IPS DF 19.7 (cell line): ENCODE measurements at places on chromosomes 2 and 18.

GRCh38 chr2:220506466-220506865, 879.0 kb downstream of the SLC4A3 start:
- DNase-seq = no peak

- DNase-seq = no peak
These were observed 128.0 kb downstream of the SPP2 start for GRCh38 chr2:234178330-234179030.

DNA sequence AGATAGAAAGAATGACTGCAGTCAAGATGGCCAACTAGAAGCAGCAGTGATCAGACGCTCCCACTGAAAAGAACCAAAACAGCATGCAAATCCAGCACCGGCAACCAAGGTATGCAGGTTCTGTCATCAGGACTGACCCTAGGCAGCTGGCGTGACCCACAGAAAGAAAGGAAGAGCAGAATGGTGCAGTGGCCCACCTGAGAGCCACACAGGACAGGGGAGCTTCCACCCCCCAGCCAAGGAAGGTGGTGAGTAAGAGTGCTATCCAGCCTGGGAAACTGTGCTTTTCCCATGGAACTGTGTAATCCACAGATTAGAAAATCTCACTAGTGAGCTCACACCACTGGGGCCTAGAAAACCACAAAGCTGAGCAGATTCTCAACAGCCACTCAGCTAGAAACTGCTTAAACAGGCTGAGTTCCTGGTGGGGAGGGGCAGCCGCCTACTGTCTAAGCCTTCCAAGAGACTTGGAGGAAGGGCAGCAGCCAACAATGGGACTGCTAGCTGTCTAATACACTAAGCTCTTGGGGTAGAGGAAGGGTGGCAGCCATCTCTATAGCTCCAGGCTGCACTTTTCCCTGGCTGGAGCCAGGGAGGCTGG, 127.9 kb downstream of the EVA1A start:
- DNase-seq = no peak

GRCh38 chr18:58044370-58045241, 580 bp downstream of the NEDD4L start:
- DNase-seq = no peak

DNA sequence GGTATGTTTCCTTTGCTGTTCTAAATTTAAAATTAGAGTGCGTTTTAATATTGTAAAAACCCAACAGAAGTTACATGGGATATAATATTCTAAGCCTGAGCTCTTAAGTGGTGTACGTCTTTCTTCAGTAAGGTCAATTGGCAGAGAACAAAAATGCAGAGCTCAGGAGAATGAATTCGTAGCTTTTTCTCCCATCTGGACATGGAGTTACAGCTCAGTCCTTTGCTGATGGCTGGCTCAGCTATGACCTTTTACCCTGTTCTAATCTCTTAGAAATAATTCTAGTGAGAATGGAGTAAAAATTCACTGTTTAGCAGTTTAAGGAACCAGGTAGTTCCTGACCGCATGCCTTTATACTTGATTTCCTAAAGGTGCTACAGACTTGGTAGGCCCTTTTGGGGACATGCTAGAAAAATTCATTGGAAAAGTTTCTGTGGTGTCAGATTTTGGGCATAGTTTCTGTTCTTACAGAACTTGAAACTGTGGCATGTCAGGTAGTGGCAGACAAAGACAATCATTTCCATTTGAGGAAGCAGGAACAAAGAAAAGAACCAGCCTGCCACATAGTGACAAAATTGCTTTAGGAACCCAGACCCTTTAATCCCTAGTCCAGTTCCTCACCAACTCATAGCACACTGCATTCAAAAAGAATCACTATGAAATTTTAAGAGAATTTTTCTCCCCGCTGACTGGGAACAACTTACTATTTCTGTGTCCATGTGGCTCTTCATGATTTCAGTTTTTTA, 566.8 kb upstream of the ZNF804A start:
- no peak for DNase-seq

GRCh38 chr2:11837875-11838734, 91.7 kb downstream of the LPIN1 start:
- DNase-seq = no peak

- no peak for DNase-seq
These were observed 413.5 kb downstream of the ZNF516 start for GRCh38 chr18:76081536-76081935.

- no peak for DNase-seq
These were observed 132.8 kb downstream of the ATL2 start for GRCh38 chr2:38244301-38244700.

DNA sequence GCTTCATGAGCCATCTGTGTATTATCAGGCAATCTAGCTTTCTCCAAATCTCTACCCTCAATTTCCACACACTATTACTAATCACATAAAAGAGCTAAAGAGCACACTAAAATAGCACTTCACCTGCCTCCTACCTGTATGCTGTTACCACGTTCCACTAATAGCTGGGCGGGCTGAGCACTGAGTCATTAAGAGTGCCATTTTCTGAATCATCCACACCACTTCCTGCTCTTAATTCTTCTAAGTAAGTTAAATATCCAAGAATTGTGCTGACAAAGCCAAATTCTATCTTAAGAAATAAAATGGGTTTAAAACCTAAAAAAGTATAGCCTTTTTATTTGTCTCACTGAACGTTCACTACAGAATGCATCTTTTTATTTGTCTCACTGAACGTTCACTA, 35.7 kb downstream of the NOL10 start:
- no peak for DNase-seq

DNA sequence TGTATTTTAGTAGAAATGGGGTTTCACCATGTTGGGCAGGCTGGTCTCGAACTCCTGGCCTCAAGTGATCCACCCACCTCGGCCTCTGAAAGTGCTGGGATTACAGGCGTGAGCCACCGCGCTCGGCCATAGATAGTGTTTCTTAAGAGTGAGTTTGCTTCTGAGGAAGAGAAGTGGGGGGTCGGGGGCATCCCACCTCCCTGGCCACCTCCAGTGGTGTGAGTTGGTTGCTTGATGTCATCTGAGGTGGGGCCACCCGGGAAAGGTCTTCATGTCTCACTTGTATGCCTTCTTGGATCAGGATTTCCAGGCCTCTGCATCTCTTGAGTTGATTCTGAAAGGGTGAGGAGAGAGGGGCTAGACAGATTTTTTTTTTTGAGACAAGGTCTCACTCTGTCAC, 57.1 kb downstream of the AGAP1 start:
- no peak for DNase-seq
